Stimulated activated CD4-positive, alpha-beta T cell treated with anti-CD3 and anti-CD28 coated beads, Interleukin-4, amount 100 ng/mL, for 1 hour (primary cell): ENCODE measurements at places on chromosomes 7 and 10.

GRCh38 chr7:4707217-4707741 is 25.2 kb downstream of the FOXK1 start:
- DNase-seq: no peak

- DNase-seq: no peak
Observed at GRCh38 chr10:73439055-73439454, 5.7 kb upstream of the MSS51 start.

- DNase-seq: no peak
Observed at GRCh38 chr7:51141451-51142003, 175.1 kb downstream of the COBL start.

GRCh38 chr10:47116445-47116844 is 183.6 kb upstream of the GDF10 start:
- DNase-seq: no peak

- DNase-seq: no peak
Observed at GRCh38 chr10:119783665-119784027, 57.8 kb downstream of the INPP5F start.

DNA sequence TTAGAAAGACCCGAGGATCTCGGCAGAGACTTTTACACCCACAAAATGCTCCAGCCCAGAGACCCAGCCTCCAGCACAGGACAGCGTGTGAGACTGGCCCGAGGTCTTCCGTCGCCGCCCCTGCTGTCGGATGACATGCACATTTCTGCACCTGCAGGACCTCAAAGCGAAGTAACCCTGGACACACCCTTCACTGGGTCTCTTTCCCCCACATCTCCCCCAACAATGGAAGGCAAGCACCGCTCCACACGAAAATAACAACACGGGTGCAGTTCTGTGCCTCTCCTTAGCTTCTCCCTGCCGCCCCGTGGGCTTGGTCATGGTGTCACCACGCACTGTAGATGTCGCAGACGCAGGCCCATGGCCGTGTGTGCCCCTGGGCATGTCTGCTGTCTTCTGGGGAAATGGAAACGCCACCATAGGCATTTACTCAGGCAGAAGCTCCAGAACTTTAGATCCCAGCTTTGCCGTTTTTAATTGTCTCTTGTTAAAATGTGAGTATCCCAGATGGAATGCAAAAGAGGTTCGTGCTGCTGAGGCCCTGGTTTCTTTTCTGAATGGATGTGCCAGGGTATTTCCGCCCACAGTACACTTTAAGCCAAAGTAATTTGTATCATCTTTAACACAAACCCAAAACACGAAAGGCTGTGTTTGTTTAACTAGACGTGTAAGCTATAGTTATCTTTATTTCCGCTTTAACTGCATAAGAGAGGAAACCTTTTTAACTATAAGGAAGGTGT is 237.9 kb downstream of the MGMT start:
- DNase-seq: no peak

DNA sequence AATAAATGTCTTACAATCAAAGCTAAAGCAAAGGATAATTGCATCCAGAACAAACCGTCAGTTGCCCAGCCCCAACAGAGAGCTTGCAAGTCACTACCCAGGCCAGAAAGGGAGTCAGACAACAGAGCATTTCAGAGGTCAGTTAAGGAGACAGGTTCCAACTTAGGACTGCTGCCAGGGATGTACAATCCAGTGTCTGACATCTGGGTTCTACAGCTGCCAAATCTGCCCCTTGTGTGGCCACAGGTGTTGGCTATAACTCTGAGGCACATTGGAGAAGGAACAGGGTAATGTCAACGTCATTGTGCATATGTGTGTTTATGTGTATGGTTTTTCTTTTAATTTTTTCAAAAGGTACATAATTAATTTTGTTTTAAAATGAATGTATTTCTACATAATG is 85.2 kb upstream of the GLCCI1 start:
- no peak for DNase-seq

GRCh38 chr10:35827783-35828182 is 185.7 kb upstream of the FZD8 start:
- DNase-seq: no peak

DNA sequence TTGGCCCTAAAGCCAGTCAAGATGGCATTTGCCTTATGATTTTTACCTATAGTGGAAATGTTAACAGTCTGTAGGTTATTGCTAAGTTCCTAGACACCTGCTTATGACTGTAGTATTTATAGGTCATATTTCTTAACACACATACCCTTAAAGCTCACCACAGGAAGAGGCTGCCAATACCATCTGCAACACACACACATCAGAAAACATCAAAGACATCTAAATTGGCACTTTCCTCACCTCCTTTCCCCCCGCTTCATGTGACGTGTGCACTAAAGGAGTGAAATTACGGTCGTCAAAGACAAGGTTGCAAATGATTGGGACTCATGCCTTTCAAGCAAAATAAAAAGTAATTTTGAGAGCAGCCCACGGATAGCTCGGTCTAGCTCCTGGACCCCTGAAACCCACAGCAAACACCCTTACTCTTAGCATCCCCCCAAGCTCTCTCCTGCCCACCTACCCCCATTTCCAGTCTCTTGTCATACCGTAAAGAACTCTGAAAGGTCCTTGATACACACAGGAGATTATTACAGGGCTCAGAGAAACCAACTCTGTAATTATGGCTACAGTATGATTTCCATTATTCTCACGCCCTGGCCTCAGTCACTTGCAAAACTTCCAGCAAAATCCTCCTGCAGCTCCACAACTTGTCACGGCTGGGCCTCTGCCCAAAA is 90.5 kb downstream of the PLXNA4 start:
- no peak for DNase-seq

- no peak for DNase-seq
Observed at GRCh38 chr7:132531562-132531961, 44.7 kb downstream of the PLXNA4 start.

DNA sequence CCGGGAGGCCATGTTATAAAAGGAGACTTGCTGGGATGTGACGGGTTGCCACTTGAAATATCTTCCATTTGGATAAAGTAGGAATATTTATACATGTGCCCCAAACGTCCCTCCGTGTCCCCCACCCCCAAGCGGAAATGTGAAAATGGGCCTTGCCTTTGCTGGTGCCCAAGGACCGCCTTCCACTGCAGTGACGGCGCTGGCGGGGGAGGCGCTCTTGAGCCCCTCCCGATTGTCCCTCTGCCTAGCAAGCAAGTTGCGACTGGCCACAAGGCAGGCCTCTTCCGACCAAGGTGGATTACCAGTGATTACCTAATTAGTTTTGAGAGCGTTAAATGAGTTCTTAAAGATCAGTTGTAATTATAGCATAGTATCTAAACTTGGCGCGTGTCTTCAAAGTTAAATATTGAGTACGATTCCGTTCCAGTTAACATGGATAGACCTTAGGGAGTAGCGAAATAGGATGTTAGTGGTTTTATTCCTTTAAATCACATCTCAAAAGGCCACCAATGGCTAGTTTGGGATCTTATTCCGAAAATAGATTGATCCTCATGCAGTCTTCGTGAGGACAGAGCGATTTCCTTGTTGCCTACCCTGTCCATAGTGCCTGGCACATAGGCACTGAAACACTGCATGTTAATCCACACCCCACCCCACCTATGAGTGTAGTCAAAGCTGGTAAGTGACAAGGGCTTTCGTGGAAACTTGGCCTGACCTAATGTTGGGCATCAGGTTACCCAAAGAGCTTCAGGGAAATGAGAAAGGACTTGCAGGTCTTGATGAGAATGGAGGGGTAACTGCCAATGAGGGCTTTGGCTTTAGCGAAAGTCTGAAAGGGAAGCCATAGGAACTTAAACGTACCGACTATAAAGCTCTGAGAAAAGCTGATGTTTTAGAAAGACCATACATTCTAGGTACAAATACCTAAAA is 1.1 kb downstream of the PPIA start:
- peak; percentile 80 for DNase-seq

GRCh38 chr10:26931223-26931622 is 70.5 kb upstream of the ABI1 start:
- no peak for DNase-seq

DNA sequence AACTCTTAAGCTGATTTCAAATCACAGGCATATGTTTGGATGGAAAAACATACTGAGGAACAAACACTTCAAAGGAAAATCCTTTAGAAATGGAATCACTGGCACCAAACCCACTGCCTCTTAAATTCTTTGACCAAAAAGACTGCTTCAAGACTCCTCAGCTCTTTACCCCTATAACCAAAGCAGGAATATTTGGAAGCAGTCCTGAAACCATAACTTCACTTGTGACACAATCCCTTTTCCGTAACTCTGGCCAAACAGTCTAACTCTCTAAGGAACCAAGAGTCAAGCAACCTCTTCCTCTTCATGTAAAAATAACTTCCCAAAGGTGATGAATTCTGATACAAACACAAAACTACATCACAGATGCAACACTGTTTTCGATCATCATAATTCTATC is 104.3 kb downstream of the MTERF1 start:
- no peak for DNase-seq

DNA sequence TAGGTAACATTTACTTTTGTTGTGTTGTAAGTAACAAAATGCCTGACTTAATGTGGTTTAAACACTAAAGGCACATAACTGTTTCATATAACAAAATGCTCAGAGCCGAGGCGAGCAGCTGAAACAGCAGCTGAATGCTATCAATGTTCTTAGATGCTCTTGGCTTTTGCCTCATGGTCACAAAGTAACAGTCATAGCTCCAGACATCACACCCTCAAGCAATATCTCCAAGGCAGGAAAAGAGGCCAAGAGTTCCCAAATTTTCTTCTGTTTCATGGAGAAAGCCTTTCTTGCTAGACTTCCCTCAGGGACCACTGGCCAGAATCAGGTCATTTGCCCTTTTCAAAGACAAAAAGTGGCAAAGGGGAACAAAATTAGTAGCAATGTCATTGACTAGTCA is 43.5 kb upstream of the PFKP start:
- DNase-seq: no peak

- DNase-seq: no peak
Observed at GRCh38 chr7:104857458-104858425, 156.3 kb upstream of the KMT2E start.

DNA sequence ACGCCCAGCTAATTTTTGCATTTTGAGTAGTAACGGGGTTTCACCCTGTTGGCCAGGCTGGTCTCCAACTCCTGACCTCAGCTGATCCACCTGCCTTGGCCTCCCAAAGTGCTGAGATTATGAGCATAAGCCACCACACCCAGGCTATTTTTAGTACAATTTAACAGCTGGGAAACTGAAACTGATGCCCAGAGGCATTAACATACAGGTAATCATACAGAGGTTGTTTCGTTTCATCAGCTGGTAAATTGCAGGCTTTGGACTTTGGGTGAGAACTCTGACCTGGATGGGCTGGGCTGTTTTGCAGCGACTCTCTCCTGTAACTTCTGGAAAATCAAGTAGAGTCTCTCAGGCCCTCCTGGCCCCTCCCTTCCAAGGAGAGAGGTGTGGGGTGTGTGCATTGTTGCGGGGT is 6.2 kb upstream of the ACHE start:
- no peak for DNase-seq

DNA sequence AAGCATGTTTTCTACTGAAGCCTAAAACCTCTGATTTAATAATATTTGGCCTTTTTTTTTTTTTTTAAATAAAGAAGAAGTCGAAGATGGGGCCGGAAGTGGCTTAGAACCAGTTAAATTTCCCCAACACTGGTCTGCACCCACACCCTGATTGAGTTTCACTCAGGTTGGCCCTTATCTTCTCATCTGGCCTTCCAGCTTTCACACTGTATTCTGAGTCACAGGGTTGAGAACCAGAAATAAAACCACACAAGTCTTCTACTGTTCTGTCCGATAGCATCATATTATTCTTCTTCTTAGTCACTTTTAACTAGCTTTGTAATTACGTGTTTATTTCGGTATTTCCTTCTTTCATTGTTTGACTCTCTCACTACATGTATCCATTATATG is 9.9 kb downstream of the ZNF365 start:
- DNase-seq: peak; percentile 16

- DNase-seq: peak; percentile 60
Observed at GRCh38 chr7:148962823-148963582, 65.3 kb downstream of the PDIA4 start.

GRCh38 chr10:111872591-111872990 is 311.0 kb downstream of the GPAM start:
- DNase-seq: no peak

DNA sequence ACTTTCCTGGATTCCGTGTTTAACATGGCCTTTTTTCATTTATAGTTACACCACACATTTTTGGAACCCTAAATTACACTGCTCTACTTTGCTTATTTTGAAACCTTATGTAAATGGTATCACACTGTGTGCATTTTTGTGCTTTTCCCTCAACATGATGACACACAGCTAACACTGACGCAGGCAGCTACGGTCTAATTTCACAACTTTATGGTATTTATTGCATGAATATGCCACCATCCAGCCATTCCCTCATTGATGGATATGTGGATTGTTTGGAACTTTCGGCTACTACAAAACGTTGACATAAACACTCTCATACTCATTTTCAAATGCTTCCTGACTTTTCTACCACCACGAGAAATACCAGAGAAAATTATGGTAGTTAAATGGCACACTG is 6.9 kb downstream of the PAPOLB start:
- DNase-seq: no peak

DNA sequence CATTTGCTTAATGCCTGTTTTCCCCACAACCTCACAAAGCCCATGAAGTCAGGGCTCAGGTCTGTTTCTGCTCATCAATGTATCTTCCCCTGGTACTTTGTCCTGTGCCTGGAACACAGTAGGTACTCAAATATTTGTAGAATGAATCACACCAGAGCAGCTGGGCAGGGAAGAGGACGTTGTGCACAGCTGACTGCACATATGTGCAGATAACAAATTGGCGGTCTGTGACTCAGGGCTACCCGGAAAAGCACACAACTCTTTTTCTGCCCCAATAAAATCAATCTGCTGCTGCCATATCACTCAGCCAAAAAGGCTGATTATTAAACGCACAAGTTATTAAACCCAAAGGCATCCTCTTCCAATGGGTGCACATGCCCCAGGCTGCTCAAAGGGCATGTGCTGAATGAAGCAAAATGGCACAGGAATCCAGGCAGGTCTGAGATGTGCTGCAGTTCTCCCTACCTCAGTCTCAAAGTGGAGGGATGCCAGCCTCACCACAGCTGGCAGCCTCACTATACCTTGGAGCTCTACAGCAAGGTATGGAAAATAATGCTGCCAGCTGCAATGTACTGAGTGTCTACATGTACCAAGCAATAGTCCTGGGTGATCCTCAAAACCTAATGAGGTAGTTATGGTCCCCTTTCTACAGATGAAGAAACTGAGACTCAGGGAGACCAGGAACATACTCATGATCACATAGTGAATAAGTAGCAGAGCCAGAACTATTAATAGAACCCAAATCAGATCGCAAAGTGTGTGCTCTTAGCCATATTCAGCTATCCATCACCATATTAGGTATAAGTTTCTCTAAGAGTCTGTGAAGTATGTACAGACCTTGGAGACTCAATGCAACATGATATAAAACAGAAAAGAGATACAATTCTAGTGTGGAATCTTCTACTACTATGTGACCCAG is 43.4 kb downstream of the SORBS1 start:
- DNase-seq: no peak
